Activated CD4-positive, alpha-beta T cell treated with anti-CD3 and anti-CD28 coated beads, Interleukin-10, Interleukin-2, amounts not matched to agents 100 ng/mL and 50 ng/mL, durations not matched to agents 16 hours and 8 hours (primary cell): ENCODE measurements at places on chromosomes 7 and 10.

DNA sequence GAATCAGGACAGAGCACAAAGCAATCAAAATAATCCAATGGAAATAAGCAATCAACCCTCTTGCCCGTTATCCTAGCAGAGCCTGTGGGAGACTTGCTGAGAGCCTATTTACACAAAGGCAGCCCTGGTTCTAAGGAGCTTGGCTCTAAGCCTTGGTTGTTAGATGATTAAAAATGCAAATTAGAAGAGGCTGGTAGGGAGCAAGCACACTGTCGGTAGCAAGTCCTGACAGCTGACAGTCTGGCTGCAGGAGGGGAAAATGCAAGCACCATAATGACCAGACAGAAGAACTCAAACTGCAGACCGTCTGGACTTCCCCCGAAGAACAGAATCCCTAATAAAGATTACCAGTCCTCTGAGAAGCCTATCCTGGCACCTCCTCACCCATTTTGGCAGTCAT is 131.8 kb upstream of the CTTNBP2 start:
- DNase-seq = no peak

DNA sequence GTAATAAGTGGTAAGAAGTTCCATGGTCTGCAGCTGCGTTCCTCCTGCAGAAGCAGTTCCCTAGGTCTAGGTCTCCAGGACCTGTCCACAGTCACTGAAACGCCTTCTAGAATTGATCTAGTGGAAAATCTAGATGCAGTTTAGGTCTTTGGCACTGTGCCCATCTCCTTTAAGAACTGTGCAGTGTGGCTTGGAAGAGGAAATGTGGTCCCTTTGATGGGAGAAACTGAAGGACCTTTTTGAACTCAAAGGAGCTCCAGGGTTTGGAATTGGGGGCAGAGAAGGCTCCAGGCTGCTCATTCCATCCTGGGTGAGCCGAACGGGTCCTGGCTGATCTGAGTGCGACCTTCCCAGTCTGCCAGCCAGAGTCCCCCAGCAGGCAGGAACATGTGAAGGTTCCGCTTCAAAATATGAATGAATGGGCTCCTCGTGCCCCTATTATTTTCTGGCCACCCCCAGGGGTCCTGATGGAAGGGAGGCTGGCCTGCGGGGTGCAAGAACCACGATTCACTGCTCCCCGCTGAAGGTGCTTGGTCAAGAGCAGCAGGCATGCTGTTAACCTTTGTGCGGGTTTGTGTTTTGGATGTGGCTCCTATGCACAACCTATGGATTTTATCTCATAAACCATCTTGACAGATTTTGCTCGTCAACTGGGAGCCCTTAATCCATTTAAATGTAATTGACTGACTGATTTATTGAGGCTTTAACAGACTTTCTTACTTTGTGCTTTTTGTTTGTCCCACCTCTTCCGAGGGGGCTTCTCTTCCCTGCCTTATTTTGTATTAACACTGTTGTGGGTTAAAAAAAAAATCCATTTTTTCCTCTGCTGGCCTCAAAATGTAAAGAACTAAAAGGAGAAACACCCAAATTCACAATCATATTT is 36.7 kb downstream of the ZNF467 start:
- DNase-seq = no peak

DNA sequence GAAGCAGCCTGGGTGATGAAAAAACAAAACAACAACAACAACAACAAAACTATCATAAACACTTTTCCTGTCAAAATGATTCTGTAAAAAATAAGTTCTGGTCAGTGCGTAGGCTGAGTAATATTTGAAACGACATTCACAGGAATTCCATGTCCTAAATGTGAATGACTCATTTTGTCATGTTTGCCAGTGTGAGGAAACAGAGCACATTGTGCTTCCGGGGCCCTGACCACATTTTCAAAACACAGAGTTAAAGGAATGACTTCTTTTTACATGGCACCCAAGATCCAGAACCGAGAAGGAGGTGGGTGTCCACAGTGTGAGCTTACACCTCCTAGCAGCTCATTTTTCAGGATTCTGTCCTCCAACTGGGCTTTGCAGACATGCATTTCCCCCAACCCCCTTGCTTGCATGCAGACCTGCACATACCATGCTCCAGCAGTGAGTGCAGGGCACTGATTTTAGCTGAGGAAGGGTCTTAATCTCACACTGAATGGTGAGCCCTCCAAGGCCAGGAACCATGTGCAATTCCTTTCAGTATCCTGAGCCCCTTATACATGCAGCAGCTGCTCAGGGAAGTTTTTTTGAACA is 3.0 kb downstream of the CLRN3 start:
- DNase-seq = no peak

DNA sequence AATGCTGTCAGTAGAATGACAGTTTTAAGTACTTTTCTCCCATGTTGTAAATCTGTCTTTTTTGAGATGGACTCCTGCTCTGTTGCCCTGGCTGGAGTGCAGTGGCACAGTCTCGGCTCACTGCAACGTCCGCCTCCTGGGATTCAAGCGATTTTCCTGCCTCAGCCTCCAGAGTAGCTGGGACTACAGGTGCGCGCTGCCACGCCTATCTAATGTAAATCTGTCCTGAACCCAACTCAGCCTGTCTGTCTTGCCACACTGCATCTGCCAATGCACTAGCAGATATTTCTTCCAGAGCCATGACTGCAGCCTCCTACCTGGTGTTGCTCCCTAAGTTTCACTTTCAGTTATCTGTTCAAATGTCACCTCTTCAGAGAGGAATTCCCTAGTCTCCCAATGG is 264.1 kb downstream of the PHF14 start:
- DNase-seq = no peak

DNA sequence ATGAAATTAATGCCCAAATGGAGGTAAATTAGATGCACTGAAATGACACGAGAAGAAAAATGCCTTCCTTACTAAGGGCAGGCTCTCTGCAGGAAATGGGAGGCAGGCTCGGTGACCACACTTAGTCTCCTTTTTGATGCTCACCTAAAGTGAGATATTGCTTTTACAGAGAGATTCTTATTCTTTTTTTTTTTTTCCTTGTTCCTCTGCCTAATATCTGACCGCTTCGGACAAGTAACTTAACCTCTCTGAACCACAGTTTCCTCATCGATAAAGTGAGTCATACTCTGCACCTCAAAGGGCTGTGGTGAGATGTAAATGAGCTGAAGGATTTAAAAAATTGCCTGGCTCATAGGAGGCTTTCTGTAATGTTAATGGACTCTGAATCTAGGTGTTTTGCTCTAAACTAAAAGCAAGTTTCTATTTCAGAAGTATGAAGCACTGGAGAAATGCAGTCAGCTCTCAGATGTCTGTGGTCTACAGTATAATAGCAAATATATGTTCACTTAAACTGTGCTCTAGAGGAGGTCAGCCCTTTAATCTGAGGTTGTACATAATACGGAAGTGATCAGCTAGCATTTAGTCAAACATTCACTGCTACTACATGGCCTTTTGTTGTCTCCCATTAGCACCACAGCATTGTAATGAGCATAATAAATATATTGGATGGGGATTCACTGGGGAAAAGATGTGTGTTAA is 23.2 kb downstream of the NKX2-3 start:
- peak; percentile 77 for DNase-seq

- DNase-seq = peak; percentile 70
These were observed 48.6 kb upstream of the PPIF start for GRCh38 chr10:79298403-79299244.

DNA sequence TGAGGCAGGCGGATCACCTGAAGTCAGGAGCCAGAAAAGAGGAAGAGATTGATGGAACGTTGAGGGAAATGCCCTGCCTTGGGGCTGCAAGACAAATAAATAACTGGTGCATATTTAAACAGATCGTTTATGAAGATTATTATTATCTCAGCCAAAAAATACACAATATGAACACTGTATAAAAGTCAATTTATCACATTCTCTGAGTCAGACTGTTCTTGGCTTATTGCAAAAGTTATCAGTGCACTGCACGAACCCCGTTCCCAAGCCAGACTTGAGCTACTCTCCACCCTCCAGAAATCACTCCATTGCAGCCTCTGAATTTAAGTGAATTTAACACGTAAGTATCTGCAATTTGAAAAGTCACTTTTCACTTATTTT is 1.6 kb downstream of the DNMBP start:
- DNase-seq = no peak

- peak; percentile 77 for DNase-seq
These were observed 104.4 kb upstream of the ZNF92 start for GRCh38 chr7:65269150-65269856.

GRCh38 chr10:8365935-8366911 is 311.7 kb downstream of the GATA3 start:
- DNase-seq = peak; percentile 74

GRCh38 chr7:115359119-115359518 is 437.2 kb downstream of the MDFIC start:
- DNase-seq = no peak

GRCh38 chr7:12801107-12801506 is 113.7 kb downstream of the ARL4A start:
- no peak for DNase-seq

GRCh38 chr7:131279044-131279443 is 48.6 kb upstream of the MKLN1 start:
- DNase-seq = no peak

GRCh38 chr7:114720725-114721124 is 201.2 kb upstream of the MDFIC start:
- no peak for DNase-seq

DNA sequence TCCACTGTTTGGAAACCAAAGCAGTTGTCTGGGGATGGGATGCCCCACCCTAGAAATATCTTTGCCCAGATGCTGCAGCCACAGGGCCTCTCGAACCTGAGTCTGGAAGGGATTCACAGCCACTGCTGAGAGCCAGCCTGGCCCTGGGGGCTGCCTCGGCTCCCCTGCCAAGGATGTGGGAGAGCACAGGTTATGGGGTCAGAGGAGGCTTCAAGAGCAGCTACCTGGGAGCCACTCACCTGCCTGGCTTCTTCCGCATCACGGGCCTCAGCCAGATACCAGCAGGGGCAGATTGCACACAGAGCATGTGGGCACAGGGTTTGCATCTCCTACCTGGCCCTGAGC is 5.4 kb upstream of the PWWP2B start:
- DNase-seq = no peak

DNA sequence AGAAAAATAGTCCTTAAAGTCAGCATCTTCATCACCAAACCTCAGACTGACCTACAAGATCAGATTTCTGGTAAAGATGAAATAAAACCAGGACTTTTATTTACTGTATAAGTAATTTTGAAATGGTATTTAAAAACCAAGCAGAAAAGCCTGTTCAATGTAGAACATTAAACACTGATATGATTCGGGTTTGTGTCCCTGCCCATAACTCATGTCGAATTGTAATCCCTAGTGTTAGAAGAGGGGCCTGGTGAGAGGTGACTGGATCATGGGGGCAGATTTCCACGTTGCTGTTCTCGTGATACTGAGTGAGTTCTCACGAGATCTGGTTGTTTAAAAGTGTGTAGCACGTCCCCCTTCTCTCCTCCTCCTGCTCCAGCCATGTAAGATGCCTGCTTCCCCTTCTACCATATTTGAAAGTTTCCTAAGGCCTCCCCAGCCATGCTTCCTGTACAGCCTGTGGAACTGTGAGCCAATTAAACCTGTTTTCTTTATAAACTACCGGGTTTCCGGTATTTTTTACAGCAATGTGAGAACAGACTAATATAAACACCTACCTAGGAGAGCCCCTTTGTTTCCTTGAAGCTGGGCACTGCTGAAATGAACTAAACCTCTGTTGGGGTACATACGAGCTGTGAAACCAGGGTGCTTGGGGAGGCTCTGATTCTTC is 120.1 kb downstream of the KMT2E start:
- DNase-seq = no peak

- peak; percentile 13 for DNase-seq
These were observed 23.8 kb upstream of the ZNF735 start for GRCh38 chr7:64183126-64183742.

DNA sequence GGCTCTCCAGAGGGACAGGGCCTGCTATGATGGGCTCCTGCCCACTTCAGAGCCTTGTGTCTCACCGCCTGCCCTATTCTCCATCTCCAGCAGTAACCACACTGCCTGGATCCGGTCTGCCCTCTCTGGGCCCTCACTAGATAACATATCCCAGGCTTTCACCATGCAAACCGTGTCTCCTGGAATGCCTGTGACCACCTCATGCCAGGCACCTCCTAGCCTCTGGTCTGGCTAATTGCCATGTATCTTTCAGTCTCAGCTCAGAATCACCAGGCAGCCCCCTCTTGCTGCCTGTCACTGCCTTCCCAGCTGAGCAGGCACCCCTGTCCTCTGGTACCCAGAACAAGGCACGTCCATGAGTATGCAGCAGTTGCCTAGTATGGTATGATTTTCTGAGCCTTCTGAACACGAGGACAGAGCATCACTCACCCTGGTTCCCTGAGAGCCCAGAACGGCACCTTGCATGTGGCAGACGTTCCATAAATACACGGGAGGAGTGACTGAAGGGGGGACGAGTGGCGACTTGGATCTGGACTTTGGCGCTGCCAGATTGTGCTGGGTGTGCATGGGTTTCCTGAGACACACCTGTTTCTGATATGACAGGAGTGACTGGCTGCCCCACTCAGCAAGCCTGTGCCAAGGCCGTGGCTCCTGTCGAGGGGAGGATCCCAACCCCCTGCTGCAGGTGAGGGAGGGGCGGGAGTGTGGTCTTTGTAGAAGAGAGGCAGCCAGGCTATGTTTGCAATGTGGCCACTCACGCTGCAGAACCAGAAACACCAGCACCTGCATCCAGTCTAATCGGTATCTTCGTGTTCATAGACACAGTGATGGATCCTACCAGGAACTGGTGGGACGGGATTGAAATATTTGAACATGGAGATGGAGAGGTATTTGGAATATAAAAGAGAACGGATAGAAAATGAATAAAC is 95.2 kb downstream of the VOPP1 start:
- no peak for DNase-seq

DNA sequence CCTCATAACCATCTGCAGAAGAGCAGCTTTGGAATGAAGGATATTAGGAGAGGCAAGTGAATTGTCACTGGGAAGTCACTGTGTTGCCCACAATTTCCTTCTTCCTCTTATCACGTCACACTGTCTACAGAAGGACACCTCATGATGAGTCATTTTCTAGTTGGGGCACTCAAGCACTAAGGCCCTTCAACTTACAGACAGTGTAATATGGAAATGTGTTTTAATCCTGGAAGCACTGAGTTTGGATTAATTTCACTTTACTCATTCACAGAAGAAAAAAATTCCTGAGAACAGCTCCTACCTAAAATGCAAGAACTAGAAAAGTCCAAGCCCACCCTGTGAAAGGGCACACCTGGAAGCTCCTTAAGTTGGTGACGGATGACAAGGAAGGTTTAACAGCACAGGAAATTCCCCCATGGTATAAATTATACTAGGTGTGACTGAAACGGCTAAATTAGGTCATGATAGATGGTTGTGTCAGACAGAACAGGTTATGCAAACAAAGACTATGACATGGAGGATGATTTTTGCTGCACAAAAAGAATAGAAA is 56.6 kb downstream of the PARD3 start:
- peak; percentile 8 for DNase-seq

- no peak for DNase-seq
These were observed 66.3 kb upstream of the ZRANB1 start for GRCh38 chr10:124875596-124875995.

DNA sequence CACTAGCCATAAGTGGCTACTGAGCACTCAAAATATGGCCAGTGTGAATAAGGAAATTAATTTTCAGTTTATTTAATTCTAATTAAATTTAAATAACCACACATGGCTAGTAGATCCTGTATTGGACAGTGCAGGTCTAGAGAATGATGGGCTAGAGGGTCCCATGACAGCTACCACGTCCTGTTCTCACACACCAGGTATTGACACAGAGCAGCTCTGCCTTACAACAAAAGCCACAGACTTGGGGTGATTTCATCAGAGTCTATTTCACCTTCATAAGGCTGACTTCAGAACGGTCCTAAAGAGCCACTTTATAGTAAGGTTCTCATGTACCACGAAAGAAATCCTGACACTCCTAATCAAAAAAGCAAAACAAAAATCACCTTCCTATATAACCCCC is 111.3 kb downstream of the UBE2H start:
- DNase-seq = peak; percentile 38
